ENCODE measurements at places on chromosomes 3 and 15. TPM values are rescaled to one million over a fixed set of nuclear protein-coding genes. Genes with fewer than 3 reads are reported as not detected.

- peak; percentile 37 for DNase-seq
- H3K36me3 ChIP-seq = no peaks in the 10 kb centered on the region
- no peaks in the 10 kb centered on the region for H3K27me3 ChIP-seq
- H3K27ac ChIP-seq = no peak overlapping the region
These were observed 75.4 kb upstream of the POMGNT2 start for GRCh38 chr3:43181202-43181821.

DNA sequence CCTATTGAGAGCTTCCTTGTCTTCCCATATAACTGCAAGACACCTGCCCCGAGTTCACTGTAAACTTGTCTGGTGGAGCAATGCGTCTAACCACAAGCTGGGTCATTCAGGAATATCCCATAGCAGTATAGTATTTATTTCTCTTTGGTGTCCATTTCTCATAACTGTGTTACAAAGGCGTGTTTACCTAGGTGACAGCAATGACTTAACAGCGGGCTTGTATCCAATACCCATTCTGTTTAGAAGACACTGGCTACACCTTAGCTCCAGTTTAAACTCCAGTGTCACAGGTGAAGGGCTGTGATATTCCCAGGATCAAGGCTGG, 24.3 kb downstream of the ATP10A start:
- no peaks in the 10 kb centered on the region for H3K27me3 ChIP-seq
- no peak for DNase-seq
- H3K4me1 ChIP-seq = no peaks in the 10 kb centered on the region
- no peak overlapping the region for H3K4me3 ChIP-seq
- no peak overlapping the region for H3K27ac ChIP-seq

GRCh38 chr3:147371771-147372340, 34.5 kb downstream of the ZIC4 start:
- peaks cover 30% of the 10 kb centered on the region for H3K27me3 ChIP-seq
- H3K4me1 ChIP-seq = no peaks in the 10 kb centered on the region
- H3K4me3 ChIP-seq = no peak overlapping the region
- no peaks in the 10 kb centered on the region for H3K36me3 ChIP-seq
- H3K27ac ChIP-seq = no peak overlapping the region

DNA sequence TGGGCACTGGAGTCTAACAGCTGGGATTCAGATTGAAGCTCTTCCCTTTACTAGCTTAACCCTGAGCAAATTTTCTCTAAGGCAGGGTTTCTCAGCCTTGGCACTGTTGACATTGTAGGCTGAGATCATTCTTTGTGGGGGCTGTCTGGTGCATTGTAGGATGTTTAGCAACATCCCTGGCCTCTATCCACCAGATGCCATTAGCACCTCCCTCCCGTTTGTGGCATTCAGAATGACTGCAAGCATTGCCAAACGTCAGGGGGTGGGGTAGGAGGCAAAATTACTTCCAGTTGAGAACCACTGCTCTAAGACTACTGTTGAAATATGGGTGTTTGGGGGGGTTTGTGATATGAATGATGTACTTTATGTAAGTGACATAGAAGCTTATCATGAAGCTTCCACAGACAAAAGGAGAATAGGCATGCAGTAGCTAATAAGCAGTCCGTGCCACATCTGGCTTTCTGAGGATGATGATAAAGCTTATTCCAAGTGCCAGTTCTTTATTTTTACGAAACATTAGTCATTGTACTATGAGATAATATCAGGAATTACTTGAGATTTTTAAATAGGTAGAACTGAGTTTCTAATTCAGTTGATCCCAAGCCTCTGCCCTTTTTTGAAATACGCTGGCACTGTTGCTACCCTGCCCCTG, 39.3 kb downstream of the NKIRAS1 start:
- no peak for DNase-seq
- H3K4me1 ChIP-seq = no peaks in the 10 kb centered on the region
- peaks cover 4% of the 10 kb centered on the region for H3K36me3 ChIP-seq
- H3K27me3 ChIP-seq = no peaks in the 10 kb centered on the region

DNA sequence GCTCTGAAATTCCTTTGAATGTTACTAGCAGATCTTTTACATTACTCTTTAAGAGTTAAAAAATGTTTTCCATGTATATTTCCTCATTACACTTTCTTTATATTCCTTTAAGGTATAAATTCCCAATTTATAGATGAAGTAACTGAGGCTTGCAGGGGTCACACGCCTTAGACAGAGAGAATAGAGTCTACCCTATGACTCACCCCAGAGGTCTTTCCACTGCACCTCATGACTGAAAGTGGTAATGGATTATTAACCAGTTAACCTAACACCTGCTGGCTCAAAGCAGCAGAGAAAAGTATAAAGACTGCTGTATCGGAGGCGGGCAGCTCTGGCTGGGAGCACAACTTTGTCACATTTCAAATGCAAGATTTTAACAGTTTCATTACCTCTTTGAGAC, 37.7 kb downstream of the LDHAL6B start:
- H3K4me1 ChIP-seq = peaks cover 31% of the 10 kb centered on the region
- no peak overlapping the region for H3K4me3 ChIP-seq
- peaks cover 3% of the 10 kb centered on the region for H3K36me3 ChIP-seq
- no peaks in the 10 kb centered on the region for H3K27me3 ChIP-seq

- DNase-seq = no peak
- no peaks in the 10 kb centered on the region for H3K4me1 ChIP-seq
- H3K4me3 ChIP-seq = no peak overlapping the region
- H3K36me3 ChIP-seq = no peaks in the 10 kb centered on the region
- no peaks in the 10 kb centered on the region for H3K27me3 ChIP-seq
- H3K27ac ChIP-seq = no peak overlapping the region
These were observed 420.1 kb downstream of the EDEM1 start for GRCh38 chr3:5607581-5607980.

- H3K27me3 ChIP-seq = no peaks in the 10 kb centered on the region
- peak overlapping the region; percentile 98 for H3K27ac ChIP-seq
- peak overlapping the region; percentile 94 for H3K4me3 ChIP-seq
- H3K4me1 ChIP-seq = peaks cover 9% of the 10 kb centered on the region
- no peaks in the 10 kb centered on the region for H3K36me3 ChIP-seq
These were observed 718 bp downstream of the BNIP2 start for GRCh38 chr15:59688423-59688781.

DNA sequence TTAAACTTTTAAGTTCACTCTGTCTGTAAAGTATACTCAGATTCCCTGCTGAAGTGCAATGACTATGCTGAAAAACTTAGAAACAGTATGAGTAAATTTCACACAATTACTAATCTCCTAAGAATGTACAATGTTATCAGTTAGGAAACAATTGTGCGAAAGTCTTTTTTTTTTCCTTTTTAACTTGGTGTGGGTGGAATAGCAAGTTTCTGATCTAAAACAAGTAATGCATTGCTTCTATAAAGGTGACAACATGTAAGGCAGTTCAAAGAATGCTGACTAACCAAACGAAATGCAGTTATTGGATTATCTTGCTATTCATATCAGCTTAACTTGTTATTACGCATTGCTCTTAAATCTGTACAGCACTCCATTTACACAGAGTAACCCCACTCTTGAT, 19.3 kb upstream of the SLC12A8 start:
- no peak for DNase-seq
- peaks cover 5% of the 10 kb centered on the region for H3K4me1 ChIP-seq
- H3K27me3 ChIP-seq = no peaks in the 10 kb centered on the region
- no peak overlapping the region for H3K27ac ChIP-seq
- H3K36me3 ChIP-seq = peaks cover 2% of the 10 kb centered on the region

GOLGA6D gene
- total RNA-seq = not detected

NR2E3 gene
- total RNA-seq = not detected

IL16 gene
- total RNA-seq = 52.1 TPM

NEK10 gene
- total RNA-seq = 0.15 TPM

Measured in GM12878 (cell line).